ENCODE measurements at places on chromosomes 11 and 22.

DNA sequence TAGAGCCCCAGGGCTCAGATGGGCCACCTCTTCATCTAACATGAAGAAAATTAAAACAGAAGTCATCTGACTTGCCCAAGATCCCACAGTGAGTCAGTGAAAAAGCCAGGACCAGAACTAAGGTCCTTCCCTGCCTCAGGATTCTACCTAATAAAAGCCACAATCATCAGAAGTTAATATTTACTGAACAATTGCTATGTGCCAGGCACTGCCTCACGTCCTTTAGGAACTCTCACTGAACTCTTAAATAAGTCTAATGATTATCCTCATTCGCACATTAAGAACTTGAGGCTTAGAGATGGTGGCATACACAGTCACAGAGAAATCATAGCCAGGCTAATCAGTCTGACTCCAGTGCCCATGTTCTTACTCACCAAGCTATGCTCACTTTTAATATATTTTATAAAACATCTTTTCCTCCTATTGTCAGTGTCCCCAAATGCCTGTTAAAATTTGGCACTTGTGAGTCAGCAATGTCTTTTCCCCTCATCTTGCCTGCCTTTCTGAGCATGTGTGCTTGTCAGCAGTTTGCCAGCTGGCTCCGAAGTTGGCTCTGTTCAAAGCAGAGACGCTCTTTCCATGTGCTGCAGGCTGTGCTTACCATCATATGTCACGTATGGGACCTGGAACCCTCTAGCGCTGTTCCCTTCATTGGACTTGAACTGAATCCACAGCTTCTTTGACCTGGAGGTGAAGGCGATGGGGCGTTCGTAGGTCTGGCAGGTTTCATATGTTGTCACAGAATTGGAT is 21.5 kb upstream of the NRIP3 start:
- DNase-seq, result no peak

DNA sequence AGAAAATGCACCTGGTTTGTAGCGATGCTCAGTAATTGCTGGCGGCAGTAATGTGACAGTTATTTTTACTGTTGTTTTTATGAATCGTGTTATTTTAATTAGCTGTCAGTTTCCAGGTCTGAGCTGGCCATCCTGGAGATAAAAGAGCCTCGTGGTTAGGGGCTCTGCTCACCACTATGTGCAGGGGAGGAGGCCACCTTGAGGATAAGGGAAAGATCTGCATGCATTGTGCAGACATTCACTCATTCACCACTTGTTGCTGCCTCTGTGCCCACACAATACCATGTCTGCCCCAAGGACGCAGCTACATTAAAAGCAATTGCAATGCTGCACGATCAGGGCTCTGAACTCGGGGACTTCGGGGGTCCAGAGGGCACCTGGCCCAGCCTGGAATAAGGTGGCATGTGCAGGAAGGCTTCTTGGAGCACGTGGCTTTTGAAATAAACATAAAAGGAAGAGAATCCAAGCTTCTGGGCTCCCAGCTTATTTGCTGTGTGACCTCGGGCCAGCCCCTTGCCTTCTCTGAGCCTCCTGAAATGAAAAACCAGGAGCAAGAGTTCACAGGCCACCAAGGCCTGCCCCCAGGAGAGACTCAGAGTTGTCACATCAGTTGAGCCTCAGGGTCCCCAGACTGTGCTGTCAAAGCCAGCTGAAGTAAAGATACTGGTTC is 44.7 kb upstream of the SHISAL1 start:
- no peak for DNase-seq

DNA sequence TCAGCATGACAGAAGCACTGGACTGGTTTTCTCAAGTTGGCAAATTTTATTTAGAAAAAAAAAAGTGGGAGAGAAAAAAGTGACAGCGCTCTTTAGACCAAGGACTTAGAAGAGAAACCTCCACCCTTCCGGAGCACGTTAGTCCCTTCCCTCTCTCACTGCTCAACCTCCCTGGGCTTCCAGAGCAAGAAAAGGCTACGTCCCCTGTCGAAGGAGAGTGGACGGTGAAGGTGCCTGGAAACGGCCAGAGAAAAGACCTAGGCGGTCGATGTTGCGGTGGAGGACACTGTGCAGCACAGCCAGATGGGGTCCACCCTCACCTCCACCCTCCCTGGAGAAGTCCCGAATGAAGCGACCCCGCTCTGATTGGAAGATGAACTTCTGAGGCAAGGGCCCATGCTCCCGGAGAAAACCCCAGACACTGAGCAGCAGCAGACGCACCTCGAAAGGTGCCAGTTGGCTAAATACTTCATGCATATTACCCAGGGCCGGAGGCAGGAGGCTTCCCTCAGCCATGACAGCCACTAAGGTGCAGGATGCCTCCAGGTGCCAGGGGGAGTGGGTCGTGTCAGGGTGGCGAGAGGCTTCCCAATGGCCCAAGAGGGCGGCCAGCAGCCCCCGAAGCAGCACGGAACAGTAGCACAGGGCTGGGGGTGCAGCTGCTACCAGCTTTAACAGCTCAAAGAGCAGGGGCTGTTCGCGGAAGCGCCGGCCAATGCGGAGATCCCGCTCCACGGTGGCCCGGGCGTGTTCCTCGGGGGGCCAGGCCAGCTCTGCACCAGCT is 604 bp upstream of the GANAB start:
- DNase-seq, result no peak

DNA sequence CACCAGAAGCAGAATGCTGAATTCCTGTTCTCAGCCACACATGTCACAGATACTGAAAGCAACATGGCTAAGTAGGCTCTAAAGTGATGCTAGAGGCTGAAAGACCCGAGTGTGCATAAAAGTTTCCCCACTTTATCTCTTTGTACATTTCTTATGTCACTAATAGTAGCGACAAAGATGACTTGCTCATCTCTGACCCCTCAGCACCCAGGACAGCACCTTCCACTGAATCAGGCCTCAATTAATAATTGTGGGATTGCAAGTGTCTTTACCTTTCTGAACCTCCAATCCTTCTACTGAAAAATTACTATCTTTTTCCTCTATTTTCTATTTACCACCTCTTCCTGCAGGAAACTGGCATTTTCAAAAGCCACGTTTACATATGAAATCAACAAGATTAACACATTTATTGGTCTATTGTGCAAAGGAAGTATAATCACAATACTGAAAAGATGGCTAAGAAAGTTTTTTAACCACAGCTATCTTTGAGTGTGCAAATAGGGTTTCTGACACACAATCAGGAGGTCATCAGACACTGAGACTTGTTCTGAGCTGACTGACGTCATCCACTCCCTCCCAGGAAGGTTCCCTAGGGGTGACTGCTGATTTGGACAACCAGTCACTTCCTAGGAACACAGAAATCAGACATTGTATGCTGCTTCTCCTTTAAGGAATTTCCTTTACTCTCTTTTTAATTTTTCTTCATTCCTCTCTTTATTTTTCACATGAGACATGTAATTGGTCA is 213.9 kb upstream of the ISX start:
- no peak for DNase-seq

- no peak for DNase-seq
These were observed 42.1 kb downstream of the MYO7A start for GRCh38 chr11:77170107-77170506.

DNA sequence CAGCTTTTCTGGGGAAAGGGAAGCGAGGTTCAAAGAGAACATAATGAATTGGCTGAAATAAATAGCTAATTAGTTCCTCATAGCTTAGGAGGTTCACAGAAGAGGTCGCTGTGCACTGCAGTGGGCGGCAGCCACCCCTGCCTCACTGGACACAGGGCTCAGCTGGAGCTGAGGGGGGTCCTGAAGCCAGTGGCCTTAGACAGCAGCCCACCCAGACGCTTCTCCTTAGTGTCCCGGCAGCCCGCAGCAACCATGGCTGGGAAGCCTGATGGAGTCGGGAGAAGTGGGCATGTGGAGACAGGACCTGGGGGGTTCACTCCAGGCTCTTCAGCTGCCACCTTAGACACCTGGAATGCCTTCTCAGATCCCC is 75.4 kb downstream of the TRIM29 start:
- no peak for DNase-seq

DNA sequence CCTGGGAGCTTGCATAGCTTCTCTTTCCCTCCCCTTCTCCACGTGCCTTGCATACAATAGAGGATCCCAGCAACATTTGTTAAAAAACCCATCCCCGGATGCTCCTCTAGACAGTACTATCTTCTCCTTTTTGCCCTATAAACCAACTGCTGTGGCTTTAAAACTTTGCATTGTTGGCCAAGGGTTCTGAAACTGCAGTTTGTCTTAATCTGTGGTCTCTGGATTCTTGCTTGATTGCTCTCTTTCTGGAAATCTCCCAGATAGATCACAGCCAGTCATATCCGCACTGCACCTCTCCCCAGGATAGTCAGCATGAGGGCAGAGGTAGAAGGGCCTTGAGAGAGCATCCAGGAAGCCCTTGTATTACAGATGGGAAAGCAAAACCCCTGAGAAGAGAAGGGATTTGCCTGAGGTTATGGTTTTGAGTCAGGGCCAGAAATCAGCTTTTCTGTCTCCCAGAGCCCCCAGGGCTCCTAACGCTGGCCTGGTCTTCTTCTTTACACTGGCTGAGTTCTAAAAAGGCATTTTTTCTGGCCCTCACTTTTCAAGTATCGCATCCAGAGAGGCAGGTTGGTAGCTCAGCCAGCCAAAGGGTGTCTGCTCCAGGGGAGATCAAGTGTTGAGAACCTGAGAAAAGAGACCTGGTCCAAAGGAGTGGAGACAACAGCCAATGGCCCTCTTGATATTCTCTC is 70.6 kb downstream of the ADM start:
- DNase-seq, result no peak

- DNase-seq, result no peak
These were observed 94.4 kb downstream of the ARHGAP8 start for GRCh38 chr22:44846726-44847275.

DNA sequence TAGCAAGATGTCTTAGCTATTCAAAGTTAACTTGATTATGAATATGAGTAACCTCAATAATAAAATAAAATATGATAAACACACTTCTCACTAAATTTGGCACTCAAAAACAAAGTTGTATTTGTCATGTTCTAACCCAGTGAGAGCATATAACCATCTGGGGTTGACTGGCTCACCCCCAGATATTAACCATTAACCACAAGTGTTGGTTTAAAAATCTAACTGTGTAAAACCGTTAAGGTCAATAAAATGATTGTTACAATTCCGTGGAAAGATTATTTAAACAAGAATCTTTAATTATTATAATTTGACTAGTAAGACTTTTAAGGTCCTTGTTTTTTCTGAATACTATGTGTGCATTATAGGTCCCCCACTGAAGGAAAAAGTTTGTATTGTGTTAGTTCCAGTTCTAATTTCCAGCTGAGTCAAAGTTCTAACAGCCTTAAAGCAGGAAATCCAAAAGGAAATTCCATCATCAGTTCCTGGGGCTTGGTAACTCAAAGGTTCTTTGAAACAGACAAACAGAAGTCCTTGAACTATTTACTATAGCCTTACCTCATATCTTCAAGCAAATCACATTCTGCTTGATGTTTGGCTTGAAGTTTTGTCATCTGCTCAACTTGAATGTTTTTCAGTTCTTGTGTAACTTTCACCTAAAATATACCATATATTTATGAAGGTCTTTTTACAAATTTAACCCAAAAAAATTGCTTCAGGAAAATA is 2.5 kb downstream of the FCHSD2 start:
- DNase-seq, result no peak

GRCh38 chr11:106785913-106786650 is 232.2 kb downstream of the GUCY1A2 start:
- DNase-seq, result no peak

- no peak for DNase-seq
These were observed 5.4 kb upstream of the SYN3 start for GRCh38 chr22:33063611-33064010.

- DNase-seq, result no peak
These were observed 217.1 kb downstream of the CSNK2A3 start for GRCh38 chr11:11135820-11136476.

GRCh38 chr11:3942956-3943497 is 87.6 kb downstream of the STIM1 start:
- DNase-seq, result no peak

DNA sequence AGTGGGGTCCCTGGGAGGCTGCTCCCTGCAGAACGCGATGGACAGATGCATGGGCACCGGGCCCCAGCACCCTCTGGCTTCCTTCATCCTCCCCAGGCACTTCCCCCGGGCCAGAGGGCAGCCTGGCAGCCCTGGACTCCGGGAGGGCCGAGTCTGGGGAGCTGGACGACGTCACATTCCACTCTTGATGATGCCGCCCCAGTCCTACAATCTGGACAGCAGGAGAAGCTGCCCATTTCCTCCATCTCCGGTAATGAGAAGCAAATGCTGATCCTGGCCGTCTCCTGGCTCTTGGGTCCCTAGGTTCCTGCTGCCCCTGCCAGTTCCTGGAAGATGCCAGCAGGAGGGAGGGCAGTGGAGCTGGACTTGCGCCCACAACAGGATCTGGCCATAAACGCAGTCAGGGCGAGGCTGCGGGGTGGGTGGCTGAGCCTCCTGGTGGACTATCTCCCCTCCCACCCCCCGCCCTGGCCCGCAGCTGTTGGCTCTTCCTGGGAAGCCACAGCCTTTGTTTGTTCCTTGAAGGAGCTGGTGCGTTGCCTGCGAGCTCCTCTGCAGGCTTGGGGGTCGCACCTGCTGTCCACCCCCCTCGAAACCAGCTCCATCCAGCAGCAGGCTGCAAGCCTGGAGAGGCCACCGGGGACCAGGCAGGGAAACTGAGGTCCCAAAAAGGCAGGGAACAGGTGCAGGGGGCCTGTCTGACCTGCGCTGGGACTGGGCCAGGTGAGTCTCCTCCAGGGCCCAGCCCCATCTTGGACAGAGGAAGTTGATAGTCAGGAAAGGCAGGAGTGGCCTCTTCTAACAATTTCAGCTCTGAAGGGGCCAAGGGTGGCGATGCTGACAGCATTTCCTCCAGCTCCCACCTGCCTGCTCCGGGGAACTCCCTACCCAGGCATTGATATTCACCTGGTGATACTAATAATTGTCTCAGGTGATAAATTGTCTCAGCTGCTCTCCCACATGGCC is 17.9 kb upstream of the MUC6 start:
- DNase-seq, result no peak

DNA sequence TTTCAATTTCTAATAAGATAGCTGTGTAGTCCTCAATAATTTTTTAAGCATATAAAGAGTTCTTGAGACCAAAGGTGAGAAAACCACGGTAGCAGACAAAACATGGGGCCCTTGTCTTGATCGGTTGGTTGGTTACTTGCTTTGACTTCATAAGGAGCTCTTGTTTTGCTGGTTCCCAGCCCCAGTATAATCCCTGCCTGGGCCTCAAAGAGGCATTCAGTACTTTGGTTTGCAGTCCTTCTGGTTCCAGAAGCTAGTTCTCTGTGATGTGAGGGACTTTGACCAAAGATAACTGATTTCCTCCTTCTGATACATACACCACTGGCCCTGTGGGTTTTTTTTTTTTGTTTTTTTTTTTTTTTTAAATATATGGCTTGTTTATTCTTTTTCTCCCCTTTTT is 17.1 kb downstream of the MARK2 start:
- no peak for DNase-seq

- no peak for DNase-seq
These were observed 17.9 kb downstream of the CAPN5 start for GRCh38 chr11:77084581-77085191.

GRCh38 chr11:134460062-134460561 is 48.1 kb upstream of the B3GAT1 start:
- DNase-seq, result no peak

DNA sequence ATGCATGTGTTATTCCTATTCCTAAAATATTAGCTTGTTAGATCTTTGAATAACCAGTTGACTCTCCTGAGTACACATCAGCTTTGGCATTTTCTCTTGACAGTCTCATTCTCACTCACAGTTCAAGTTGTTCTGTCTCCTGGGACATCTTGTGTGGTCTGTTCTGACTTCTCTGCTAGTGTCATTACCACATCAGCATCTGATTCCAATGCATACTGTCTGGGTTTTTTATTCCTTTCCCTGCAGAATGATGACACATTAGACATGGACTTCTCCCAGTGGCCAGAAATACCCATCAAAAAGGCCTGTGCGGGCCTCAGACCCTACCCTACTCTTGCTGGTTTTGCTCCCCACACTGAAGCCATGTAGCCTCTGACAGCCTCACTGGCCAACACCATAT is 2.7 kb downstream of the ZNF74 start:
- DNase-seq, result no peak

All from activated CD4-positive, alpha-beta T cell treated with anti-CD3 and anti-CD28 coated beads, Interleukin-2, amount 50 U/mL, for 16 hours (primary cell).